Stimulated activated CD8-positive, alpha-beta memory T cell treated with anti-CD3 and anti-CD28 coated beads, Interleukin-4, amount 100 ng/mL, for 1 hour (primary cell): ENCODE measurements at places on chromosomes 7 and 10.

DNA sequence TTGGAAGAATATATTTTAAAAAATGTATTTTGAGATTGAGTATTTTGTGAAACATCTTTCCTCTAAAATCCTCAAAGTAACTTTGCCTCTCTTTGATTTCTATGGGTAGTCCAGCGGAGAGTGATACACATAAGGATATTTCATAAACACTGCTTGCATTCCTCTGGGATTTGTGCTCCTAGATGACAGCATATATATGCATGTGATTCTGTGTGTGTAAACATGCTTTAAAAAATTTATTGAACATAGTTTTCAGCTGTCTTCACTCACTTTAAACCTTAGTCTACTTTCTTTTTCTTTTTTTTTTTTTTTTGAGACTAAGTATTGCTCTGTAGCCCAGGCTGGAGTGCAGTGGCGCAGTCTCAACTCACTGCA, 84.6 kb downstream of the KAT6B start:
- no peak for DNase-seq

DNA sequence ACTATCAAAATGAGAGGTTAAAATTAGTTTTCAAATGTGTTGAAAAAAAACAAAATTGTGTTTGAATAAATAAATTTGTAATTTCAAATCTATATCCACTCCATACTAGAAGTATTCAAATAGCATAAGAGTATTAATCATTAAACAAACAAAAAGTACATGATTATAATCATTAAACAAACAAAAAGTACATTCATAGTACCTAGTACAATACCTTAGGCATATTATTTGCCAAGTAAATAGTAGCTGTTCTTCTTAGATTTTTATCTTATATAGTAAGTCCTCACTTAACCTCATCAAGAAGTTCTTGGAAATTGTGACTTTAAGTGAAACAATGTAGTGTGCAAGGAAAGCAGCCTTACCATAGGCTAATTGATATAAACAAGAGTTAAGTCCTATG, 349.3 kb upstream of the VWC2 start:
- no peak for DNase-seq

DNA sequence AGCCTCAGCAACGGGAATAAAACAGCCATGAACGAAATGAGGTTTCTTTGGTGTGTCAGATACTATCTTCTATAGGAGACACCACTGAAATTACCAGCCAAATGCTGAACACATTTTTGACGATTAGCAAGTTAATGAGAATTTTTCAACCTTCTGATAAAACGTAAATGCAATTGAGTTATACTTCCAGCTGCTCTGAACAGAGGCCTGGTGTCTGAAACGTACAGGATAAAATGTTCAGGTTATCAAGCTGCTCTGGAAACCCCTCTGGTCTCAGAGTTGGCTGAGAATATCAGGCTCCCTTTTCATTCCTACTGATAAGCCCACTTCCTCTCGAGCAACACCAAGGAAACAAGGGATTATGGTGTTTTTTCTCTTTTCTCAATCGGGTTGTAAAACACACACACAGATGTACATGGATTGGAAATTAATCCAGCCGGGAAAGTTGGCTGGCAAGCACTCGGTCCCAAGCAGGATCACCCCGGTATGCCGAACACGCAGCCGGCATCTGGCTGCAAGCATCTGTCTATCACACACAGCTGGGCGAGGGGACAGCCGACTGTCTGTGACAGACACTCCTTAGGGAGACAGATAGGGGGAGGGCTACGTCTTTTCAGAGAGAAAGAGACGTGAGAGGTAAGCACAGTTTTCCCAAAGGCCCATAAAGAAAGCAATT, 171.8 kb downstream of the PRKAG2 start:
- no peak for DNase-seq

- DNase-seq = no peak
Measured at GRCh38 chr7:92639213-92639896, 49.2 kb upstream of the FAM133B start.

DNA sequence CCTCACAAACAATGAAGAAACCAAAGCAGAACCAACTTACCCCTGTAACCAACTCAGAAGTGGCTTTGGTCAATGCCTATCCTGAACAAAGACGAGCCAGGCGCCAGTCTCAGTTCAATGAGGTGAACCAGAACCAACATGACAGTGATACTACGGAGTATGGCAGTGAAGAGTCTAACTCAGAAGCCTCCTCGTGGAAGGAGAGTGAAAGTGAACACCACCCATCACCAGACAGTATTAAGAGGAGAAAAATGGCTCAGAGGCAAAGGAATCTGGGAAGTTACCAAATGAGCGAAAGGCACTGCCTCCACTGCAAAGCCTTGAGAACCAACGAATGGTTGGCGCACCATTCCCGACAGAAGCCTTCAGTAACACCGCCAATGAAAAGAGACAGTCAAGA, 8.4 kb downstream of the SSMEM1 start:
- DNase-seq = no peak

- DNase-seq = no peak
Measured at GRCh38 chr10:98446151-98446660, 529 bp downstream of the HPS1 start.

- DNase-seq = no peak
Measured at GRCh38 chr7:142587578-142588191, 161.6 kb upstream of the PRSS1 start.

DNA sequence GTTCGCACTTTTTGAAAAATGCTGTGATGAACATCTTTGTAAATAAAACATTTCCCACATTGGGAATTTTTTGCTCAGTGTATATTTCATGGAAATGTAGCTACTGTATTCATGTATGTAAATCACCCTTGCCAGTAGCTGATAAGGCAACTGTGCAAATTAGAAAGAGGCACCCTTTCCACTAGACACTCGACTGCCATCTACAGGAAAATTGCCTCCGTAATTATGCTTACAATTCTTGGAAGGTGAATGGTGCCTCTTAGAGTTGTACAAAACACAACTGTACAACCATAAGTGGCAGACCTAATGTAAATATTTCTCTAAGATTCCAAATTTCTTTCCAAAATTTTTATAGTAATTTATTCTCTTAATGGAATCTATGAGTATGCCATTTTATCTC, 491.7 kb downstream of the CCSER2 start:
- no peak for DNase-seq

GRCh38 chr7:151860771-151861170, 16.1 kb downstream of the PRKAG2 start:
- DNase-seq = no peak

DNA sequence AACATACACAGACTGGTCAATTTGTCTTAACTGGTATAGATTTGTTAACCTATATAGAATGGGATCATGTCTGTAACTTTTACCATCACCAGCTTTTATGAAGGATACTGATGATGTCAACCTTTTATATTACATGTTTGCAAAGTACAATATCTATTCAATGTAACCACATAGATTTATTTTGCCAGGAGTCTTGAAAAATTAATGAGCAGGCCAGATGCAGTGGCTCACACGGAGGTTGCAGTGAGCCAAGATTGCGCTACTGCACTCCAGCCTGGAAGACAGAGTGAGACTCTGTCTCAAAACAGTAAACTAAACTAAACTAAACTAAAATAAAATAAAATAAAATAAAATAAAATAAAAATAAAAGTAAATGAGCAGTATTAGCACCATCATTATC, 30.0 kb upstream of the PARD3 start:
- no peak for DNase-seq

DNA sequence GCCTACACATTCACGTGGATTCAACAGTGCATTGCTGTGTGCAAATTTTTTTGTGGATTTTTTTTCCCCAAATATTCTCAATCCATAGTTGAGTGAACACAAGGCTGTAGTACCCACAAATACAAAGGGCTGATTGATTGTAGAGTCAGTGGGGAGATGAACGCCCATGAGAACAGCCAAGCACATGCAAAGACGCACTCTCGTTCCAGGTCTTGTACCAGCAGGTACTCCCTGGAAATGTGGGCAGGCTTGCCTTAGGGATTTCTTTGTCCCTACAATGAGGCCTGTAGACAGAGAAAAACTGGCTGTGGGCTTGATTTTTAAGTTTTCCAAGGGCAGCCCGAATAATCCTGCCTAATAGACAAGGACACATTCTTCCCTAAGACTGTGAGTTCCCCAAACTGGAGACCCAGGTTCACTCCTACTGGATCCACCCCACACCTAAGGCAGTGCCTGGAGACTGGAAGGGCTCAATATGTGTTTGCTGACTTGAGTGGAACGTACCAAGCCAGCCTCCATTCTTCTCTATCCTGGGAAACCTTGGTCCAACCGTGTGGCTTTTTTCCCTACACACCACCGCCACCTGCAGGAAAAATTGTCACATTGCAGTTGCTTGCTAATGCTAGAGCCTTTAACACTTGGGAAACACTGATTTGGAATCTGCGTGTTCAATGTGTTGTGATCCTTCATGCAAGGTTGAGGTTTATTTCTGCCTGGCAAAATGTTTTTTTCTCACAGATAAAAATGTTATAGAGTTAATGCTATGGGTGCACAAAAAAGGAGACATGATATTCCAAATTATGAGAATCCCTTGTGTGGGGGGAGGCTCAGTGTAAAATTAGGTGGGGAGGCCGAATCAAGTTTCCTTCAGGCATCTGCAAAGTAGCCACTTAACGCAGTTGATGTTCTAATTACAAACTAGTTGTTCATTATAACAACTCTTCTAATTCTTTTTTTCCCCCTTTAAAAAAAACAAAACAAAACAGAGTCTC, 49.3 kb downstream of the PPP1R17 start:
- no peak for DNase-seq

- DNase-seq = no peak
Measured at GRCh38 chr7:16399265-16399831, 22.0 kb downstream of the CRPPA start.

GRCh38 chr7:140903741-140904480, 20.8 kb downstream of the BRAF start:
- DNase-seq = no peak

- no peak for DNase-seq
Measured at GRCh38 chr7:152854386-152854785, 94.8 kb downstream of the ACTR3B start.

DNA sequence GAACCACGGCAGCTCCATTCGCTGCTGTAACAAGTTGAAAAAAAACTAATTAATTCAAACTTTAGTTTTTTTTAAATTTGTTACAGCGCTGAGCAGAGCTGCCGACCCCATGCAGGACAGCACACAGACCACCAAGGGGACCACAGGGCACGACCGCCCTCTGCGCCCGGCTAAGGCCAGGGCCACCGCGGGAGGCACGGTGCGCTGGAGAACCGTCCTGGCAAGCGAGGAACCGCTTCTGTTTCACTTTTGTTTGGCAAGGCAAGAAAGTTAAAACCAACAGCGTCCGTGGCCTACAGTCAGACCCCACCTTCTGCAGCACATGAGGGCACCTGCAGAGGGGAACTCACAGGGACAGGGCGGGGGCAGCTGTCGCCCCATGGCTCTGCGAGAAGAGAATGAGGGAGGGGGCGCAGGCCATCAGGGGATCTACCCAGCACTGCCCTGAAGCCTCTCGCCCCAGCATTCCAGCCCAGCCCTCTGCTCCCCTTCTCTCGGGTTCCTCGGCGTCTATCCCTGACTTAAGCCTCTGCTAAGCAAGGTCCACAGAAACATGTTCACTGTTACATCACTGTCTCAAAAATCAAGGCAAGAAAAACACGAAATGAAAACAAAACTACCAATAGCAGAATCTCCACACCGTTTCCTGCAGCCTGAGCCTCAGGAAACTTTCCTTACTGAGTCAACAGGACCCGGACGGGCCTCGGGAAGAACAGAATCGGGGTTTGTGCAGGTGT, 204.4 kb downstream of the DIP2C start:
- DNase-seq = no peak

GRCh38 chr10:109203646-109204353, 719.5 kb downstream of the XPNPEP1 start:
- DNase-seq = no peak

DNA sequence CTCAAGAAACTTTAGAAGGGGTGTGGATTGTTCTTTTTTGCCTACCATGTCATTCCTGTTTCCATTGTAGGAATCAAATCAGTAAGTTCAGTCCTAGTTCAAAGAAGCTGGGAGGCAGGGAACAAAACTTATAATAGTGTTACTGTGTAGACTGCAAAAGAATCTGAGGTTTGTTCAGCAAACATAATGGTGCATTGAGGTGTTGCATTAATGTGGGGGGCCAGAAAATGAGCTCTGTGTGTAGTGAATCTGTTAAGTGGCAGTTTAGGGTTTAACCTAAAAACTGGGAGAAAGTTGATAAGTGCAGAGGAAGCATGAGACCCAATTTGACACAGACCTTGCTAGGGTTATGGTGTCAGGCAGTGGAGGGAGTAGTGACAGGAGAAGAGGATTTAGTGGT, 197.7 kb downstream of the SUGCT start:
- DNase-seq = no peak

- no peak for DNase-seq
Measured at GRCh38 chr10:125742465-125742864, 23.0 kb downstream of the EDRF1 start.

DNA sequence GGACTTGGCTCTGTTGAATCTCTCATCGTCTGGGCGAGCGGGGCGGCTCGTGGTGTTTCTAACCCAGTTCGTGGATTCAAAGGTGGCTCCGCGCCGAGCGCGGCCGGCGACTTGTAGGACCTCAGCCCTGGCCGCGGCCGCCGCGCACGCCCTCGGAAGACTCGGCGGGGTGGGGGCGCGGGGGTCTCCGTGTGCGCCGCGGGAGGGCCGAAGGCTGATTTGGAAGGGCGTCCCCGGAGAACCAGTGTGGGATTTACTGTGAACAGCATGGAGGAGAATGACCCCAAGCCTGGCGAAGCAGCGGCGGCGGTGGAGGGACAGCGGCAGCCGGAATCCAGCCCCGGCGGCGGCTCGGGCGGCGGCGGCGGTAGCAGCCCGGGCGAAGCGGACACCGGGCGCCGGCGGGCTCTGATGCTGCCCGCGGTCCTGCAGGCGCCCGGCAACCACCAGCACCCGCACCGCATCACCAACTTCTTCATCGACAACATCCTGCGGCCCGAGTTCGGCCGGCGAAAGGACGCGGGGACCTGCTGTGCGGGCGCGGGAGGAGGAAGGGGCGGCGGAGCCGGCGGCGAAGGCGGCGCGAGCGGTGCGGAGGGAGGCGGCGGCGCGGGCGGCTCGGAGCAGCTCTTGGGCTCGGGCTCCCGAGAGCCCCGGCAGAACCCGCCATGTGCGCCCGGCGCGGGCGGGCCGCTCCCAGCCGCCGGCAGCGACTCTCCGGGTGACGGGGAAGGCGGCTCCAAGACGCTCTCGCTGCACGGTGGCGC, at the start of gene EN2:
Gene EN2 (plus strand): TSS at position 19 of the 767 bp plus-strand sequence. CDS start 249 bp downstream, at position 268.
- DNase-seq = no peak

DNA sequence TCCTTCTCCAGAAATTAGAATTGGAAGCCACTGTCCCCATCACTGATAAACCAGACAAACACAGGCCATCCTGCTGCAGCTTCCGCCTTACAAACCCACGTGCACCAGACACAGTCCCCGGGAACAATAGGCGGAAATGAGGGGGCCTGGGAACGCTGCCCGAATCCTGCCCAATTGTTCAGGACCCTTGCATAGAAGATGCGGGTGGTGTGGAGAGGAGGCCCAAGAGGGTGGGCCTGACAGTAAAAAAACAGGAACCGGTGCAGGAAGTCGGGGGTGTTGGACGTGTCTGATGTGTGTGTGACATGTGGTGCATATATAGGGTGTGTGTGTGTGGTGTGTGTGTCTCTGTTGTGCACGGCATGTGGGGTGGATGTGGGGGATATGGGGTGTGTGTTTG, 26.5 kb upstream of the CHST15 start:
- DNase-seq = no peak
